ENCODE measurements at places on chromosomes 6 and 20. TPM values are rescaled to one million over a fixed set of nuclear protein-coding genes. Genes with fewer than 3 reads are reported as not detected.

- H3K4me1 ChIP-seq, result no peaks in the 10 kb centered on the region
- no peak overlapping the region for H3K27ac ChIP-seq
- no peak for DNase-seq
Observed at GRCh38 chr6:5570641-5571040, 309.3 kb downstream of the FARS2 start.

DNA sequence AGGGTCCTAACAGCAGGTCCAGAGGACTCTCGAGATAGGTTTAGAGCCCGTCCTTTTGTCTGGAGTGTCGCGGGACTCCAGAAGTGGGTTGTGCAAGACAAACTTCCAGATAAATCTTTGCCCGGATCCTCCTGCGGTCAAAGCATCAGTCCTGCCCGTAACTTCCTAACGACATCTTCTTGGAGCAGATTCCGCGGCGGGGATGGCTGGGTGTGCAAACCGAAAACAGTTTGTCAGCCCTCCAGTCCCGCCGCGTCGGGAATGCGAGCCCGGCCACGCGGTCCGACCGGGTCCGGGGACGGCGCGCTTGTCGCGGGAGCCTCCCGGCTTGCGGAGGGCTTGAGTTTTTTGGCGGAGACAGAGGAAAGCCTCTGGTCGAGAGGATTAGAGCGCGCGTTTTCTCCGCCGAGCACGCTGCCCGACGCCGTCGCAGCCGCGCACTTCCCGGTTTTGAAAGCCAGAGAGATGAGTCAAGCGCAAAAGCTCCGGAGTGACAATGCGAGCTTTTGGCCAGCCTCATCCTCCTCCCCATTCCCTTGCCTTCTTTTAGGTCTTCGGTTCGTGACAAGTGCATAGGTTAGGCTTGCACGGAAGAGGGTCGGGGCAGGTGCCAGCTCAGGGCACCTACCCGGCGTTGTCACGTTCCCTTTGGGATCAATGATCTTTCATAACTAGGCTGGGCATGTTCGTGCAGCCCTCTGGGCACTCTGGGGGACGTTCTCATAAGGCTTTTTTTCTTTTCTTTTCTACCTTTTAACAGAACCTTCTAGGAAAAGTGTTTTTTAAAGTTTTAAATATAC, 91.3 kb upstream of the PRDM1 start:
- H3K27me3 ChIP-seq, result no peaks in the 10 kb centered on the region
- peak overlapping the region; percentile 45 for H3K4me3 ChIP-seq
- no peaks in the 10 kb centered on the region for H3K36me3 ChIP-seq
- peaks cover 16% of the 10 kb centered on the region for H3K4me1 ChIP-seq
- no peak for DNase-seq

OGFRL1 gene
- total RNA-seq, result 5.7 TPM

GRCh38 chr20:12159261-12159660, 241.6 kb downstream of the BTBD3 start:
- H3K36me3 ChIP-seq, result no peaks in the 10 kb centered on the region
- no peak overlapping the region for H3K4me3 ChIP-seq
- H3K27me3 ChIP-seq, result no peaks in the 10 kb centered on the region
- DNase-seq, result no peak
- H3K27ac ChIP-seq, result no peak overlapping the region

AIF1 gene
- total RNA-seq, result 2.7 TPM

Measured in Caco-2 (cell line).